Neural crest cell (in vitro differentiated cells): ENCODE measurements at places on chromosomes 3 and 15. TPM values are rescaled to one million over a fixed set of nuclear protein-coding genes. Genes with fewer than 3 reads are reported as not detected.

Gene DLEC1
- total RNA-seq, result 1.1 and 1.3 TPM in 2 replicates

DNA sequence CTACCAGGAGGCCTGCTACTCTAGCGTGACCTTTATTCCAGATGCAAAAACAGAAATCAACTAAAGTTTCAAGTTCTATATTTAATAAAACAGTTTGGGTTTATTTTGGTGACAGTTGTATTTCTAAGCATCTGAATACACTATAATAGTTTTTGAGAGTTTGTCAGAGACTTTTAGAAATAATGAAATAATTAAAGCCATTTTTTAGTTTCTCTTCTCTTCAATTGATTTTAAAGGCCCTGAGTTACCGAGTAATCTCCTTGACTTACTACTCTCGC is 523.4 kb downstream of the CADM2 start:
- DNase-seq, result no peak

DNA sequence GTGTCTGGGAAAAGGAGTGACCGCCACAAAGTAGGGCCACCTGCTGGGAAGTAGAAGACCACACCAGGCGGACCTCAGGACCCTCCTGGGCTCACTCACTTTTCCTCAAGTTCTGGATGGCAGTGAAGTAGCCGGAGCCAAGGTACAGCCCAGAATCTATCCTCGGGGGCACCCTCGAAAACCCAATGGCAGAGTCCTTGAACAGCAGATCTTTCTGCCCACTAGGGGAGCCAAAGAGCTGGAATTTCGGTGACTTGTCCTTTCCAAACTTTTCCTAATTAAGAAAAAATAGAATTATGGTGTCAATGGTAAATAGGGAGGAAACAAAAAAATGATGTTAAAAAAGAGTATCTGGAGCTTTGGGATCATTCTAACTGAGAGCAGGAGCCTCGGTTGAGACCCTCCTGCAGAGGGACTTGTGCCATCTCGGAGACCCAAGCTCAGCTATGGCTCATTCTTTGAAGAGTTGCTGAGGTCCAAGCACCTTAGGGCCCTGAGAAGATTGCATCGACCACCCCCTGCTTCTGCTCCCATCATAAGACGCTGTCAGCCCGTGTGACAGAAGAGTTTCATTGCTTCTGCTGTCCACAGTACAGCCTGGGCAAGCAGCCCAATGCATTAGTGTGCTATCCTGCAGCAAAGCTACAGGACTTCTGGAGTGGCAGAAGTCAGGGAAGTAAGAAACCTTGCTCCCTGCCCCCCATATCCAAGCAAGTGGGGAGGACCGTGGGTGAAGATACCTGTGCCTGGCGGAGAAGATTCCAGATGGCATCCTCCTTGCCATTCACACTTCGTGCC is 14.8 kb downstream of the LTF start:
- no peak for DNase-seq

GRCh38 chr3:52228751-52229291 is 3.4 kb upstream of the TLR9 start:
- no peak for DNase-seq

GRCh38 chr15:57215326-57215725 is 161.0 kb upstream of the CGNL1 start:
- no peak for DNase-seq

Gene SYNPR
- total RNA-seq, result not detected in 2 replicates
